ENCODE measurements at places on chromosomes 5 and 9.

DNA sequence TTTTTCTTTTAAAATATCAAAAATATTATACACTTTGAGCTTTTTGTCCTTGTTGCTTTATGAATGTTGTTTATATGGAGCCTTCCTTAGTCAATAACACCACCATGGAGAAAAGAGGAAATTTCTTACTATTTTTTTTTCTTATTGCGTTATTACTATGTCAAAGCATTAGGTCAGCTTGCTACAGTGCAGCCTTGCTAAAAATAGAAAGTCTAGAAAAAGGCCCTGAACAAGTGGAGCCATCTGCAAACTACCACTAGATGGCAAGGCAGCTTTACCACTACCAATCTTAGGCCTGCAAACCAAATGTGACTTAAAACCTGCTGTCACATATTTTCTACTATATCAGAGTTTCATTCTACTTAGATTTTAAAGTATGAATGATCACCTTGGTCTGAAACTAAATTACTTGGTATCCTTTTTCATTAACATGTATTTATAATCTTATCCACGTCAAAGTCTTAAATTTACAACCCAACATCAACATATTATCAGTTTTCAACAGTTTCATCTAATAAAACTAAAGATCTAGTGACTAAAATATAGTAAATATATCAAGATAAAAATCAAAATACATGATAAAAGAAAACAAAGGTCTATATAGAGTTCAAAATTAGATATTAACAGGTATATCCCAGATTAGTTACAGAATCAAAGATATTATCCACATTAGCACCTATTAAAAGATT is 113.1 kb upstream of the ACOT12 start:
- peak; percentile 42 for DNase-seq

GRCh38 chr9:126523611-126524111 is 90.1 kb upstream of the LMX1B start:
- DNase-seq, result no peak

- DNase-seq, result no peak
These were observed 117.4 kb downstream of the RGS3 start for GRCh38 chr9:113580954-113581311.

- DNase-seq, result no peak
These were observed 422.6 kb downstream of the MAN2A1 start for GRCh38 chr5:110112348-110112747.

GRCh38 chr9:134421888-134422287 is 95.6 kb downstream of the RXRA start:
- DNase-seq, result no peak

- DNase-seq, result no peak
These were observed 4.3 kb downstream of the NHP2 start for GRCh38 chr5:178149199-178149932.

DNA sequence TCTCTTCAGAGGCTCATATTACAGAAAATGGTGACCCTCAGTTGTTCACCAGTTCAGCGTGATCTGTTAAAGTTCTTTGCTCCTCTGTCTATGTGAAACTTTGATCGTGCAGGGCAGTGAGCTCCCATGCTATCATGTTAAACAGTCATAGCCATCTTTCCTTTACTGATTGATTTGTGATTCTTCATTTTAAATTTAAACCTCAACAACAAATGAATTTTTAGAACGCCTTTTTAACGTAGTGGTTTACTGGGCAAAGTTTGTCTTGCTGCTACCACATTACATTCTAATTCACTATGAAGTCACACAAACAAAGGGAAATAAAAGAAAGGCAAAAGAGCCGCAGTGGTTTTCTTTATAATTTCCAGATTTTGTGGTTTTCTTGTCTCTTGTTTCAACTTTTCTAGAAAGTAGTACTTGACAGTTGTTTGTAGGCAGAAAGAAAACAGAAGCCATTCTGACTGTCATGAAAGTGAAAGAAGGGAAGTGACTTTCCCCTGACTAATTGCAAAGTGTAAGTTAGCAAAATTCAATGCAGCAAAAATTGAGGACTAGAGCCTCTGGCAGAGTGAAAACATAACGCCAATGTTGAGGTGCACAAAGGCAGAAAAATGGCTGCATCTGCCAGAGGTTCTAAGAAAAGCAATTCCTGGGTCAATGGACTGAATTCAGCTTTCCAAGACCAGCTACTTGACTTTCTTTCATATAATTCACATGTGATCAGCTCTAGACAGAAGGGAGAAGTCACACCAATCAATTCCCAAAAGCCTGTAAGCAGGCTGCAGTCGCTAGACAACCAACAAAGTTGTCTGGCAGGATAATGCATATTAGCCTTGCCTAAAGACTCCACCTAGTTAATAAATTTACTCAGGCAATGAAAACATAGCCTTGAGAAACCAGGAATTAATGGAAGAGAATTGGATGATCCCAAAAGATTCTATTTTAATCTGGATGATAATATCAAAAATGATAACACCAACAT is 7.1 kb upstream of the IFNA6 start:
- no peak for DNase-seq

DNA sequence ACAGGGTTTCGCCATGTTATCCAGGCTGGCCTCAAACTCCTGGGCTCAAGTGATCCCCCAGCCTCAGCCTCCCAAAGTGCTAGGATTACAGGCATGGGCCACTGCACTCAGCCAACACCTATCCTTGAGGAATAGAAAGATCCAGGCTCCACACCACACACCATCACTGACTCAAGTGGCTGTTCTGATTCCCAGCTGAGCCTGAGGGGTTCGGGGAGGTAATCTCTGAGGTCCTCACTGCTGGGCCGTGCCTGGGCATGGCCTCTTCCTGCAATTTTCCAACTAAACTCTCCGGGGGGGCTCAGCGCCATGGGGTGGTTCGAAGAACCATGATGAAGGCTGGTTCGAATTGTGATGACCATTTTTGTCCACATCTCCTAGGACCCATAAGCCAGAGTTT is 31.0 kb upstream of the IL17B start:
- DNase-seq, result no peak

DNA sequence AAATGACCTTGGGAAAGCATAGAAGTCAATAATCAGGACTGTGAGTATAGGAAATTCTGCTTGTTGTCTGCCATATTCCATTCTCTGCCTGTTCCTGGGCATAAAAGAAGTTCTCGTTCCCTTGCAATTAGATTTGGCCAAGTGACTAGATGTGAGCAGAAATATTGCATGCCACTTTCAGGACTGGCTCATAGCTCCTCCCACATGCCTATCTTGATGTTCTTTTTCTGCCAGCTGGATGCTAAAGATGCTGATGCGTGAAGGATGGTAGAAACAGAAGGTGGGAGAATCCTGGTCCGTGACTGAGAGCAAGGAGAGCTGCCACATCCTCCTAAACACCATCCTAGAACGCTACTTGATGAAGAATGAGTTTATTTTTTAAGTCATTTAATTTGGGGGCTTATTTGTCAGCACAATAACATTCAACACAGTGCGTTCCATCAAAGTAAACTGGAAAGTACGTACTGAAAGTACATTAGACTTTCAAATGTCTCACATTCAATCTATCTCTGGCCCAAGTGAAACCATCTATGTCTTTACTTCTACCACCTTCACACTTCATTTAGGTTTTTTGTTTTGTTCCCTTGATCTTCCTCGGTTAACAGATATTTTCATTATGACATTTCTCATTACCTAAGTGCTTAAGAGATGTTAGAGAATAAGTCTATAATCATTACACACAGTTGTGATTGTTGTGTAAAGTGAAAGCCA is 648.5 kb downstream of the RAB3C start:
- no peak for DNase-seq

DNA sequence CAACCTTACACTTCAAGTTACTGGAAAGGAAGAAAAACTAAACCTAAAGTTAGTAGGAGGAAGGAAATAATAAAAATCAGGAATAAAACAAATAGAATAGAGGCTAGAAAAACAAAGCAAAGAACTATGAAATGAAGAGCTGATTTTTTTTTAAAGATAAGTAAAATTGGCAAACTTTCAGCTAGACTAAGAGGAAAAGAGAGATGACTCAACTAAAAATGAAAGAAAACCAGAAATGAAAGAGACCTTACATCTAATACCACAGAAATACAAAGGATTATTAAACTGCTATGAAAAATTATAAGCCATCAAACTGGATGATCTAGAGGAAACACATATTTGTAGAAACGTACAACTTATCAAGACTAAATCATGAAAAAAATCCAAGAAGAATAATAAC is 60.0 kb downstream of the PRRC1 start:
- no peak for DNase-seq

DNA sequence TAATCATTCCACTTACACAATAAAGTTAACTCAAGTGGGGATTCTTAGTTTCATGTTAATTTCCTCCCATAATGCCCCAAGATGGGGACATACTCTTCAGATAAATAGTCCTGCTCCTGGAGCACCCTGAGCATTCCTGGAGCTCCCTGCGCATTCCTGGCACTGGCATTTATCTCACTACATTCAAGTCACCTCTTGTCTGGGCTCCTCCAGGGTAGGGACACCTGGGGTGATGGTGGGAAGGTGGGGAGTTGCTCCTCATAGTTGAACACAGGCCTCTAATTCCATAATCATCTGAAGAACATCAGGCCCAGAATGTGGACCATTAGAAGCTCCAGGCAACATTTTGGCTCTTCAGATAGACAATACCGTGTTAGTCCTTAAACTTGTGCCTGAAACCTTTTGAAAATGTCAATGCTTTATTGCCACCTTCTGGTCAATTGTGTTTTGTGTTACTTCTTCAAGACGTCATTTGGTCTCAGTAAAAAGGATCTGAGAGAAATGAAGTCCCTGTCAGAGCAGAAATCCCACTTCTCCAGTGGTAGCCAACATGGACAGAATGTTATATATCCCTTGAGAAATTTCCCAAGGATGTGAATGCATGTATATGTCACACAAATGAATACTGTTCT is 14.2 kb upstream of the AGGF1 start:
- peak; percentile 74 for DNase-seq

DNA sequence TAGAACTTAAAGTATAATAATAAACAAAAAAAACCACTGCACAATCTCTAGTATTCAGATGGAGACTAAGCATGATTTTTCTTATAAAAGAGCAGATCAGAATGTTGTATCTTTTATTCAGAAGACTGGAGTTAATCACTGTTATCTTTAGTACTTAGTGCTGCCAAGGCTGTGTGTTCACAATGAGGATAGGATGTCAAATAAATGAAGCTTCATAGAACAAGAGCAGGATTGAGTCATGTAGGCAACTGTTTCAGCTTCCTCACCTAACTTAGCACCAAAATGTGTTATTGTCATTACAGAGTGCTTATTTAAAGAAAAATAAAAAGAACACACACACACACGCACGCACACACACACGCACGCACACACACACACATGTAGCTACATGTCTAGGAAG is 58.1 kb upstream of the CDKN2B start:
- no peak for DNase-seq

GRCh38 chr9:93136011-93136440 is 2.0 kb upstream of the NINJ1 start:
- no peak for DNase-seq

DNA sequence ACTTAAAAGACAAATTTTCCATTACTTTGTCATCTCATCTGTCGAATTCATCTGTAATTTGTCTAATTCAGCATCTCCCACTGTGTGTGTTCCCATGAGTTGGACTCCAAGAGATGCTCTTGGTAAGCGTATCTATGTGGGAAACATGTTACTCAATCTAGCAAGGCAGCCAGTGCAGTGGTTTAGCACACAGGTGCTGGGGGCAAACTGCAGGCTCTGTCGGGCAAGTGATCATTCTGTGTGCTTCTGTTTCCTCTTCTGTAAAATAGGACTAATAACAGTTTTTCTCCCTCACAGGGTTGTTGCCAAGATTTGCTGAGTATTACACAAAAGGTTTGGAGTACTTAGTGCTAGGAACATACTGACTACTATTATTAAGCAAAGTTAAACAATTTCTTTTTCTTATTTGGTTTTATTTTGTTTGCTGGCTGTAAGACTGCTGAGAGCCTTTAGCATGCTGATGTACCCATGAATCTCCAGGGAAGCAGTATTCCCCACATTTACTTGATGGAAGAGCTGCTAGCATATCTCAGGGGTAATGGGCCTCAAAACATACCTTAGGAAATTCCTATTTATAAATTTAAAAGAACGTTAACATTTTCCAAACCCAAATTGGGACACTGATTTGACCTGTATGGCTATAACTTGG is 709 bp upstream of the GAPT start:
- no peak for DNase-seq

GRCh38 chr9:92717201-92718085 is 47.2 kb downstream of the BICD2 start:
- DNase-seq, result peak; percentile 3

DNA sequence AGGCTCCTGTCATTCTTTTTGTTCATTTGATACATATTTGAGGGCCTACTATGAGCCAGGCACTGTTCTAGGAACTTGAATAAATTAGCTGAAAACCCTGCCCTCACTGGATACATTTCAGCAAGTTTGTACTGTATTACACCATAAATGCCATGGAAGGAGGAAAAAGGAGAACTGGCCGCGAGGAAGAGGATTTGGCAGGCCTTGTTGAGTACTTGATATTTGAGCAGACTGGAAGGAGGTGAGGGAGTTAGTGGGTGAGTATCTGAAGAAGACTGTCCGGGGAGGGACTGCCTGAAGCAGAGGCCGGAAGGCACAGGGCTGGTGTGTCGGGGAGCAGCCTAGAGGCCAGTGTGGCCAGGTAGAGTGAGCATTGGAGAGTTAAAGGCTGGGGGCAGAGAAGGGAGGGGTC is 4.5 kb downstream of the SNX30 start:
- DNase-seq, result no peak

DNA sequence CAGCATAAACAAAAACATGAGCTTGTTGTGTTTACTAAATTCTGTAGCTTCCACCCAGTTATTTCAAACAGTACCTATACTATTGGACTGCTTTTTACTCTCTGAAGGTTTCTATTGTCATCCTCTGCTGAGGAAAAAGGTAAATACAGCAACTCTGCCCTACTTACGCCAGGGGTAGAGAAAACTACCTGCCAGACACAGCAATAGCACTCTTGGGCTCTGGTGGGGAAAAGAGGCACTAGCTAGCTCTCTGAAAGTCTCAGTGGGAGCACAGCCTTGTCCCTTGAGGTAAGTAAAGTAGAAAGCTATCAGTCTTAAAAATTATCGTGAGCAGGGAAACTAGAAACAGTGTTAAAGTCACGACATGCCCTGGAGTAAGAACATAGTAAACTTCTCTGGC is 3.7 kb downstream of the HCN1 start:
- no peak for DNase-seq

DNA sequence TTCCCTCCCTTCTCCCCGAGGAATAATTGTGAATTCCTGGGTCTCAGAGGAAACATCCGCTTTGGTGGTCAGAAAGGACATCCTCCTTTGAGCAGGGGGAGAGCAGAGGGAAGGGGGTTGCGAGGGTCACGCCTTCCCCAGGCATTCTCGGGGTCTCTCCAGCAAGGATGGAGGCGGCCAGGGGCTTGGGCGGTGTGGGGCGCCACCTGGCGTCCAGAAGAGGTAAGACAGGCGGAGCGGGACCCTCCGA is 129.1 kb downstream of the KCNIP1 start:
- peak; percentile 92 for DNase-seq

DNA sequence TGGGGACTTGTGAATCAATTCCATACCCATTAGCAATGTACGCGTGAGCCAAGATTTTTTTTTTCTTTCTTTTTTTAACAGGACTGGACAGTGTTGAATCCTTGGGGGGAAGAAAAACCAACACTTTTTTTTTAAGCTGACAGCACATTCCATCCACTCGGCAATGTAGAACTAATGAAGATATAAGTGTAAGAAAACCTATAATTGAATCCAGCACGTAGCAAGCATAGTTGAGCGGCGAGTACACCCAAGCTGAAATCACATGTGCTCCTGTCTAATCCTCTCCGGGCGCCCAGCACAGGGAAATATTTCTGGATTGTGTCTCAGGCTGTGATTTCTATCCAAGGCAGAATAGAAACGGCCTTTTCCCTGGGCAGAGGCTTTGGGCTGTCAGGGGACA is 118.2 kb downstream of the BOD1 start:
- DNase-seq, result no peak
